ENCODE measurements at places on chromosomes 12 and 14.

DNA sequence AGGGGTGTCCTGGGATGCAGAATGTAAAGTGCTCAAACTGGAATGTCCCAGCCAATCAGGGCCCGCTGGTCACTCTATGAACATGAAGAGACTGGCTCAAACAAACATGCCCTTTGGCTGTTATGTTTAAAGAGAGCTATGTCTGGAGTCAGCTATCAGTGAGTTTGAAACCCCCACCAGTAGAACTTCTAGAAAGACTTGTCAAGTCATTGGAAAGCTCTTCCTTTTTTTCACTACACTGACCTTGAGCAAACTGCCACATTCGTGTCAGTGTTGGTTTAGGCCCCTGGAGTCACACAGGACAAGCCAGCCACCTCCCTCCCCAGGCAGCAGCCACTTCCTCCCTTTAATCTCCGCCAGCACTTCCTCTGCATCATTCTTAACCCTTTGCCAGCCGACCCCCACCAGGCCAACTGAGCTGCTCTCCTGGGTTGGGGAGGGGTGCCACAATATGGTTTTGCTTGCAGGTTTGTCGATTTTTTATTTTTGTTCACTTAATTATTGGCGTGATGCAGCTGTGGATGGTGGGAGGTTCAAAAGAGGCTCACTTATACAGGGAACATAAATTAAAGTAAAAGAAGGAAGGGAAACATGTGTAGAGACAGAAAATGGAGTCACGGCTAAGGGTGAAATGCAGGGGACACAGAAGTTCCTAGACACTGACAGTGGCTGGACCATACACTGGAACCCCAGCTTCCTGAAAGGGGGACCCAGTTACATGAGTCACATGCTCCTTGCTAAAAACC is 25.3 kb downstream of the CMKLR1 start:
- no peak for DNase-seq
- H3K4me3 ChIP-seq: no peak overlapping the region
- H3K27me3 ChIP-seq: no peaks in the 10 kb centered on the region
- peaks cover 19% of the 10 kb centered on the region for H3K4me1 ChIP-seq

- H3K27ac ChIP-seq: no peak overlapping the region
- no peak overlapping the region for H3K4me3 ChIP-seq
- no peaks in the 10 kb centered on the region for H3K36me3 ChIP-seq
- DNase-seq: no peak
- H3K27me3 ChIP-seq: no peaks in the 10 kb centered on the region
- no peaks in the 10 kb centered on the region for H3K4me1 ChIP-seq
Measured at GRCh38 chr12:132415327-132416120, 74.4 kb upstream of the FBRSL1 start.

- no peak overlapping the region for H3K27ac ChIP-seq
Measured at GRCh38 chr12:77535734-77536133, 295.0 kb upstream of the NAV3 start.

DNA sequence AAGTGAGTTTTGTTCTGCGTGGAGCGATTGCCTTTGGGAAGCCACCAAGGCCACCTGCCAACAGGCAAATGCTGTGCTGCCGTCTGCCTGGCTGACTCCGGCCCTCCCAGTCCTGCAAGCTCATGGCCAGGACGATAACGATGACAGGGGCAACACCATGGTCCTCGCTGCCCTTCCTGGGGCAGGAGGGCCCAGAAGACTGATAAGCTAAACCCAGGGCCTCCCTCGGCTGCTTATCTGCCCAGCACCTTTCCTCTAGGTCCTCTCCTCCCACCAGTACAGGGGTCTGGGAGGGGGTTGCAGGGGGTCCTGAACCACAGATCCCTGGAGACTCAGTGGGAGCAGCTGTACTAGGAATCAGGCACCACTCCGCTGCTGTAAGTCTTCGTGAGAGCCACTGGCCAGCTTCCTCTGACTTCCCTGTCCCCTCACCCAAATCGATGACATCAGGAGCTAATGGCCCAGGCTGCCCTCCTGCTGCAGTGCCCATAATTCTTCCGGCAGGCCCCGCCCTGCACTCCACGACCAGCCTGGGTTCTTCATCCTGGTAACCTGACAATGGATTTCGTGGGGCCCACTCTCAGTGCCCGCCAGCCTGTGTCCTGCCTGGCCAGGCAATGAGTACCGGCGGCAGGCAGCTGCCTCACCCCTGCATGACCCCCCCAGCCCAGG is 5.1 kb downstream of the ANKRD9 start:
- H3K4me3 ChIP-seq: no peak overlapping the region
- no peaks in the 10 kb centered on the region for H3K27me3 ChIP-seq
- peaks cover 6% of the 10 kb centered on the region for H3K4me1 ChIP-seq
- H3K36me3 ChIP-seq: peaks cover 23% of the 10 kb centered on the region
- H3K27ac ChIP-seq: no peak overlapping the region
